Brain (organoid and tissue), 16 donors: ENCODE measurements at places on chromosomes 2 and 18. TPM values are rescaled to one million over a fixed set of nuclear protein-coding genes. Genes with fewer than 3 reads are reported as not detected.

DNA sequence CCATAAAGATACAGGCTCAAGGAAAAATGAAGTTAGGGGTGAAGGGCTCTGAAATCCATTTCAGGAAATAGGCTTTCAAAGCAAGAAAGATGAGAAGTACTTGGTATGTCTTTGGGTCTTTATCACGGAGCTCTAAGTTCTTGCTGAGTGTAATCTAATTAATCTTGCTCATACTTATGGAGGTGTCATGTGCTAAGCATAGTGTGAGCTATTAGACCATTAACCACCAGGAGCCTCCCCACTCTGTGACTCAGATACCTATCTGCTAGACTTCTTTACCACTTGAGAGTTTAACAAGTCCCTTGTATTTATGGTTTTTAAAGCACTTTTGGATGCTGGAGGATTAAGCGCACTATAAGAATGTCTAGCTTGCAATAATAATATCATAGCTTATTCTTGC lies 678.7 kb downstream of the EPHA4 start:
- no peak for DNase-seq

DNA sequence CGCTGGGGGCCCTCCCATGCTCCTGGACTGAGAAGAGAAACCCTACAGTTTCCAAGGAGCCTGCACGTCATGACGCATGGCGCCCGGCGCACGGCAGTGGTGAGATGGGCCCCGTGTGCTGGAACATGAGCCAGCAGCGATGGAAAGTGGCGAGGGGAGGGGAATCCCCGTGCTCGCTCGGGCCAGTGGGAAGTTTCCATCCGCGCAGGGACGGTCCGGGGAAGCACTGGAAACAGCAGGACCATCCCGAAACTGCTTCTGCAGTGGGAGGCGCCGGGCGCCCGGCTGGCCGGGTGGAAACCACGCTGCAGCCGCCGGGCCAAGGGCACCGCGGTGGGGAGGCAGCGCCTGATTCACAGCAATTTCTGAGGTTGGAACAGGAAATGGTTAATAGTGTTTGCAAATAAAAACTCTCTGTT lies 4.9 kb upstream of the PDCD1 start:
- no peak for DNase-seq

- DNase-seq: no peak
Observed at GRCh38 chr2:120935339-120936313, 200.0 kb downstream of the GLI2 start.

GRCh38 chr2:58035352-58035751 lies 11.3 kb upstream of the VRK2 start:
- DNase-seq: no peak

LRRC30 gene
- polyA plus RNA-seq: not detected

GRCh38 chr2:128414946-128415778 lies 96.5 kb upstream of the HS6ST1 start:
- DNase-seq: no peak

SAG gene
- not detected for polyA plus RNA-seq

DNA sequence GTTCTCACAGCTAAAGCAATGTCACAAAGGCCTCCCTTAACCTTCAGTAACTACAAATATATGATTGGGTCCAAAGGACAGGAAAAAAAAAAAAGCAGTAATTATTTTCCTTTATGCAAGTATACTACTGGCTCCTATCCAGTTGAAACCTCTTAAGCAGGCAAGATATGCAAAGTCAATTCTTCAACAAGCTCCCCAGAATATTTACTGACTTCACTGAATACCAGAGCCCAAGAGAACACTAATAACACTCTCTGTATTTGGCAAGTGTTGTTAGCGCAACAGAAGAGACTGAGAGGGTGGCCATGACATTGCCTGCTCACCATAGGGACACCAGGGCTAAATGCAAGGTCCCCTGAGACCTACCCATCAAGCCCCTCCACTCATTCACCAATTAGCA lies 74.5 kb downstream of the AP1S3 start:
- no peak for DNase-seq

GRCh38 chr2:128424406-128425171 lies 105.9 kb upstream of the HS6ST1 start:
- peak; percentile 70 for DNase-seq

DNA sequence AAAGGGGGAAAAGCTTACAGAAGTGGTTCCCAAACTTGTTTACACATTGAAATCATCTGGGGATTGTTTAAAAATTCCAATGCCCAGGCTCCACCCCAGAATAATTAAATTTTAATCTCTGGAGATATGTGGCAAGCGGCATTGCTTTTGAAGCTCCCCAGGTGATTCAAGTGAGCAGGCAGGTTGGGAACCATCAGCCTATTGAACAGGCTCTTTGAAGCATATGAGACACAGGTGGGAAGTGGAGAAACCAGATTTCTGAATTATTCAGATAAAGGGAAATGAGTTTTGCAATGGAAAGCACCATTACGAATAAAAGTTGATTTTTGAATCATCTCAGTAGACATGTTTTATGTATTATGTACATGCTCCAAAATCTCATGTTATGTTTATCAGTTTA lies 57.6 kb upstream of the NOSTRIN start:
- DNase-seq: no peak

GRCh38 chr2:28216331-28216730 lies 176.3 kb upstream of the FOSL2 start:
- DNase-seq: peak; percentile 69

- no peak for DNase-seq
Observed at GRCh38 chr2:190963088-190963487, 50.9 kb downstream of the STAT1 start.

TMEM178A gene
- 25.1 TPM for polyA plus RNA-seq

GRCh38 chr2:157468931-157469708 lies 25.2 kb upstream of the CYTIP start:
- DNase-seq: no peak
